Activated CD4-positive, alpha-beta T cell treated with anti-CD3 and anti-CD28 coated beads for 36 hours (primary cell): ENCODE measurements at places on chromosomes 3 and 15. TPM values are rescaled to one million over a fixed set of nuclear protein-coding genes. Genes with fewer than 3 reads are reported as not detected.

The TMCO5A gene
- total RNA-seq: not detected

The LINGO1 gene
- not detected for total RNA-seq

The UACA gene
- total RNA-seq: 6.6 TPM

The FANCD2OS gene
- total RNA-seq: not detected

The SLC51B gene
- total RNA-seq: not detected

The FSD2 gene
- total RNA-seq: not detected

- no peak overlapping the region for H3K27ac ChIP-seq
- H3K4me3 ChIP-seq: no peak overlapping the region
- DNase-seq: no peak
These were observed 217.7 kb upstream of the CGNL1 start for GRCh38 chr15:57158589-57158988.

GRCh38 chr15:73483053-73483452 lies 40.1 kb downstream of the REC114 start:
- no peak for DNase-seq
- no peak overlapping the region for H3K27ac ChIP-seq
- peaks cover 12% of the 10 kb centered on the region for H3K27me3 ChIP-seq
- no peaks in the 10 kb centered on the region for H3K4me1 ChIP-seq
- H3K4me3 ChIP-seq: no peak overlapping the region

GRCh38 chr3:13564751-13565560 lies 16.0 kb downstream of the FBLN2 start:
- no peaks in the 10 kb centered on the region for H3K36me3 ChIP-seq
- peaks cover 7% of the 10 kb centered on the region for H3K27me3 ChIP-seq
- no peak overlapping the region for H3K4me3 ChIP-seq
- H3K27ac ChIP-seq: no peak overlapping the region
- no peak for DNase-seq

DNA sequence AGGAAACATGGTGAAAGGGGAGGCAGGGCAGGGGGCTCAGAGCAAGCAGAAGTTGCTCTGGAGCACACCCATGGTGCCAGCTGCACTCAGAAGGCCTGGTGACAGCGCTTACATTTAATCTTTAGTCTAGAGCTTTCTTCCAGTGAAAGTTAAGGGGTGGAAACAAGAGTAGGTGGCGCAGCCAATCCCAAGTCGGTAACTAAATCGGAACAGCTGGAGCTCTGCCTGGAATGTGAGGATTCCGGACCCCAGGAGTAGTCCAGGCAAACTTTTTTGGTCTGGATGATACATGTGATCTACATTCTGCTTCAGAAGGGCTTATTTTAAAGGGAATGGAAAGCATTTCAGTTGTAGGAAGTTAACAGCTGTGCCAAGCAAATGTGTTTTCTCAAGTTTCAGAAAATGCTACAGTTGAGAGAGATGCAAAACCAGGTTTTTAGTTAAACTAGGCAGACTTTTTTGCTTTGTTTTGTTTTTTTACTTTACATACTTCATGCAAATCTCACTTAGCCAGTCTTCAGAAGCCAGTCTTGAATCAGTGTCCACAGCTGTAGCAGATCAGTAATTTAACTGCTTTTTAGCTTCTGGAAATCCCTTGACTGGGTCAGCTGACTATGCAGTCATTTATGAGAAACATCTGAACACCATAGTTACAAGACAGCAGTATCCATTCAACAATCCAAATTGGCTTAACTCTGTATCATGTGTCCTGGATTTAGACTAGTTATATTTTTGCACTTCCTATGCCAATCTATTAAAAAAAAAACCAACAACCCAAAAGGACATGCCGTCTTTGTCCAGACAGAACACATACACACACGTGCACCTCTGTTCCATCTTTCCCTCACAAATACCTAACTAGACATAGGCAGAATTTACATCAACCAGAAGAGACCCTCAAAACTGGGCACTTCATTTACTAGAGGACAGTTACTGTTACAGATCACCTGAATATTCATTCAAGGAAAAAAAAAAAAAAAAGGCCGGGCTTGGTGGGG lies 33.2 kb downstream of the ZNF106 start:
- H3K27ac ChIP-seq: no peak overlapping the region
- H3K27me3 ChIP-seq: no peaks in the 10 kb centered on the region
- peaks cover 8% of the 10 kb centered on the region for H3K4me1 ChIP-seq
- DNase-seq: no peak
- H3K36me3 ChIP-seq: peaks cover 7% of the 10 kb centered on the region
- no peak overlapping the region for H3K4me3 ChIP-seq

DNA sequence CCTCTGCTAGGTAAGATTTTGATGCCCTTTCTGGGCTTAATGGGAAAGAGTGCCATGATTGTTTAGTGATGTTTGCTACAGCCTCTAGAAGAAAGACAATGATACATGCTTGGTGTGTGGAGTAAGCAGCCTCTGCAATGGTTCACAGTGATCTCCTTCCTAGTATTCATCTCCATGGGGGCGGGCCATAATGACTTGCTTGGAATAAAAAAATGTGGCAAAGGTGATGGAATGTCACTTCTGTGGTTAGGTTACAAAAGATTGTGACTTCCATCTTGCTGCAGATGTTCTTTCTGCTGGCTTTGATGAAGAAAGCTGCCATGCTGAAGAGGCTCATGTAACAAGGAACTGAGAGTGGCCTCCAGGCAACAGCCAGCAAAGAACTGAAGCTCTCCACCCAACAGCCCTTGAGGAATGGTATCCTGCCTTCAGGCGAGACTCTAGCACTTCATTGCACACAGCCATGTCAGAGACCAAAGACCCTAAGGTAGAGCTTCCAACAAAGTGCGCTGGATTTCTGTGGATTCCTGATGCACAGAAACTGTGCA lies 139.1 kb upstream of the LRIG1 start:
- H3K27me3 ChIP-seq: no peaks in the 10 kb centered on the region
- no peak overlapping the region for H3K27ac ChIP-seq
- H3K4me3 ChIP-seq: no peak overlapping the region
- no peak for DNase-seq

GRCh38 chr15:73992594-73992898 lies 451 bp upstream of the STOML1 start:
- H3K4me3 ChIP-seq: peak overlapping the region; percentile 74
- peaks cover 48% of the 10 kb centered on the region for H3K4me1 ChIP-seq
- no peak for DNase-seq
- no peaks in the 10 kb centered on the region for H3K27me3 ChIP-seq
- H3K27ac ChIP-seq: peak overlapping the region; percentile 86
- peaks cover 9% of the 10 kb centered on the region for H3K36me3 ChIP-seq

- no peak overlapping the region for H3K4me3 ChIP-seq
- no peak overlapping the region for H3K27ac ChIP-seq
- H3K4me1 ChIP-seq: peaks cover 3% of the 10 kb centered on the region
These were observed 13.0 kb downstream of the ZIC1 start for GRCh38 chr3:147422196-147422595.
